ENCODE measurements at places on chromosomes 1 and 21.

DNA sequence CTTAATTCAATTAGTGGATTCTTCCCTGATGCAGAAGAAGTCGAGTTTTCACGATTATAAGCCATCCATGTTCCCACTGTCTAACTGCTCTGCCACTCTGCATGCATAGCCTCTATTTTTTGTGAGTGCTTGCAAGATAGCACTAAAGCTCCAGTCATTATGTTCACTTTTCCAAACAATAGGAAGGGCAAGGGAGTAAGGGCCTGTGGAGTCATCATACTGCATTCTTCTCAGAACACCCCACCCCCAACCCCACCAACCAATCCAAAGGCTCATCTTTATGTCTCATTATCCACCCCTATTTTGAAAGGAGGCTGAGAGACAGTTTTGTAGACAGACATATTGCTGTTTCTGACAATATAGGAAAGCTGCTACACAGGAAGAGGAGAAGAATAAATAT, 471.7 kb upstream of the ADGRL2 start:
- no peak for DNase-seq

GRCh38 chr1:5982276-5982675, 9.9 kb downstream of the NPHP4 start:
- DNase-seq: no peak

DNA sequence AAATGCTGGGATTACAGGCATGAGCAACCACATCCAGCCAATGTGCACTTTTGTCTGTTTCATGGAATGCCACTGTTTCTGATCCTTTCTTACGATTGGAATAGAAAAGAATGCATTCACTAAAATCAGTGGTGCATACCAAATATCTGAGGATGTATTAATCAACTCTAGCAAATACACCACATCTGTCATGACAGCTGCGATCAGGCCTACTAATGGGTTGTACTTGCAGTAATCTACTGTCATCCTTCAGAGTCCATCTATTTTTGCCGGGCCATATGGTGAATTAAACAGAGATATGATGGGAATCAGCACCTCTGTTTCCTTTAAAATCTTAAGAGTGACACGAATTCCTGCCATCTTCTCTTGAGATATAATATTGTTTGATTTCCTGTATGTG, 8.5 kb upstream of the USP1 start:
- no peak for DNase-seq

GRCh38 chr21:46443910-46444309, 14.8 kb upstream of the DIP2A start:
- no peak for DNase-seq

DNA sequence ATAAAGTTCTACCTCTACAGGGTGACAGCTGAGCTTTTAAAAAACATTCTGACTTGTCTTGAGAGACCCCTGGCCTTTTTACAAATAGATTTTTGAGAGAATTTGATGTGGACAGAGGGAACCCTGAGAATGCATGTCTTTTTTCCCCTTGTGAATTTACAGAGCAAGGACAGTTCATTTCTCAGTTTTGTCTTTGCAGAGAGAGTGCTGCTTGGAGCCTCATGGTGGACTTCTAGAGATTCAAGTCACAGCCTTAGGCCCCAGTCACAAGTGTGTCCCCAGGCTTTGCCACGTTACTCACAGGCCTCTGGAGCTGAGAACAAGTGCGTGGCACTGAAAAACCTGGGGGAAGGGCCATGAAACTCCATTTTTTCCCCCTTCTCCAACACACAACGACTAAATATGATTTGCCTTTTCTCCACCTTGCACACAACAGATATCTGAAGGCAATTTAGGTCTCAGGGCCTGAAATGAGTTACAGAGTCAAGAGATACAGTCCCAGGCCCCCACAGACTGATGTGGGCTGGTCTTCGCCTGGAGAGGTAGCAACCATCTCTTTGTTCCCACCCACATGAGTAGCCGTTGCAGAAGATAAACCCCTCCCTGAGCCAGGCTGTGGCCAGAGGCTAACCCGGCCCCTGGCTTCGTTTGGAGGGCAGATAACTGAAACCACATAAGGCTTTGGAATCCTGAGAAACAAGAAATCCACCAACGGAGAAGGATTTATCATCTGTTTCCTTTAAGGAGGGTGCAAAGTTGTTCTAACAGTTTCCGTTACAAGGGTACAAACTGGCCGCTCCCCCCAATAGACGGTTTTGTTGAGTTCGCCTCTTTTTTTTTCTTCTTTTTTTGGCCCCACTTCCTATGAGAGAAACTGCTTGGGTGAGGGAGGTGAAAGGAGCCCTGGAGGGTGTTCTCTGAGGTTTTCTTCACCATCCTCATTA, 1.0 kb upstream of the PIGV start:
- peak; percentile 85 for DNase-seq

DNA sequence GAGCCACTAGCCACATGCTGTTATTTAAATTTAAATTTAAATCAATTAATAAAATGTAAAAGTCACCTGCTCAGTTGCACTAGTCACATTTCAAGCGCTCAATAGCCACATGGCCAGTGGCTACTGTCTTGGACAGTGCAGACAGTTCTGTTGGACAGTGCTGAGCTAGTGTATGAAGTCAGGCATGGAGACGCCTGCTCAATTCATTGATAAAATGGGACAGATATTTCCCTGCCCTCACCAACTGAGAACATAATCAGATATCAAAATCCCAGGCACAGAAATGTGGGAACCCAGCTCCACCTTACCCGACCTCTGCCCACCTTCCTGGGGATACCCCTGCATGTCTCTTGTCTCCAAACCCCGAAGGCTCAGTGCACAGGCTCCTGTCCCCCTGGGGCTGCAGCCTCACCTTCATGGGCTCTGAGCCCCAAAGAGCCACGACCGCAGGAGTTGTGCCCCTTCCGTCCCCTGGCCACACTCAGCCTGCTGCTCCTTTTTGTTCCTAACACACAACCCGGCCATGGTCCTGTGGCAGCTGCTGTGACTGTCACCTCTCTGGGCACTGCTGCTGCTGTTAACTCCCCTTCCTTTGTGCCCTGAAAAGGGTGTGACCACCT, 63.5 kb downstream of the TCP10L start:
- DNase-seq: no peak

DNA sequence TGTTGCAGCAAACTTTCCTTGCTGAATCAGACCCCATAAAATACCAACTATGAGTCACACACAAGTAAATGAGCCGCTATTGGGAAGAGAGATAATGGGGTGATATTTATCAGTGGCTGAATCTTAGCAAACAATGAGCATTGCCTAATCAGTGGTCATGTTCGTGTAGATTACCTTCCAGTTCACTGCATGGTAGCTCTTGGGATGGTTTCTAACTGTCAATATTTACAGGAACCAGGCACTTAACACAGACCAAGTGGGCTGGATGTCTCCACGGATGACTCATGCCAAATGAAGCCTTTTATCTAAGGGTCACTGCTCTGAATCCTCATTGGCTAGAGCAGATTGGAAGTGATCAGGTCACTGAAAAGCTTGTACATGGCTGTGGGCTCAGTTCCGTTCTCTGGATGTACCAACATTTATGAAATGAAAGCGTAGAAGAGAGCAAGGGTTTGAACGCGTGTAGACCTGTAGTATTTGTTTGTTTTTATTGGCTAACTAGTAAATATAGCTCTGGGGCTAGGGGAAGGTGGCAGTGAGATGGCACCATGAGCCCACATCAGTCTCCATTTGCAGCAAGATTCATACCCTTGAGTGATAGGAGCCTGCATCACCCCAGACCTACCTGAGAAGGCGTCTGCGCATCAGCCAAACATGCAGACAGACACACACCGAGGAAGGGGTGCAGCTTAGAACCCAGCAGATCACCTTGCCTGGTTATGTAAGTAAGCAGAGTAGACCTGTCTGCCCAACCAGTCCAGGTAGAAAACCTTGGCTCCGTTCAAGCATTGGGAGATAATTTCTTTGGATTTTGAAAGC, 153.3 kb downstream of the TOMM20 start:
- peak; percentile 63 for DNase-seq

GRCh38 chr1:104765085-104765484, 1015.4 kb downstream of the AMY1C start:
- DNase-seq: no peak

DNA sequence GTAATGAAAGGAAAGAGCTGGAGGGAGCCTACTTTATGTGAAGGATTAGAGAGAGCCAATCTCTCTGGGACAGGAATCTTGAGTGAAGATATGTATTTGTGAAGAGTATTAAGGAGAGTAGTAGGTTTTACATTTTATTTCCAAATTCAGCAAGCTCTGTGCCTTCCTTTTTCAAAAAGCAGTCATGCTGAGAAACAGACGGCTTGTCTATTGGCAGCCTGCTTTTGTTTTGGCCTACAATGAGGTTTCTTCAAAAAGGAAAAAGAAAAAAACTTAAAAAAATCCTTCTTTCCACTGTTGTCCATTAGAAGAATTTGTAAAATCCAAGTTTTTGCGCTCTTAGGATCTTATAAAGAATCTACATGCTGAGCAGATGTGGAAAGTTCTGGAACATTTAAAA, 103.6 kb upstream of the PTGFR start:
- no peak for DNase-seq

Data from endodermal cell (in vitro differentiated cells).